Activated CD8-positive, alpha-beta memory T cell treated with anti-CD3 and anti-CD28 coated beads, Interleukin-2, amount 10 ng/mL, durations not matched to agents 7 days and 5 days (primary cell): ENCODE measurements at places on chromosomes 6 and 20. TPM values are rescaled to one million over a fixed set of nuclear protein-coding genes. Genes with fewer than 3 reads are reported as not detected.

DNA sequence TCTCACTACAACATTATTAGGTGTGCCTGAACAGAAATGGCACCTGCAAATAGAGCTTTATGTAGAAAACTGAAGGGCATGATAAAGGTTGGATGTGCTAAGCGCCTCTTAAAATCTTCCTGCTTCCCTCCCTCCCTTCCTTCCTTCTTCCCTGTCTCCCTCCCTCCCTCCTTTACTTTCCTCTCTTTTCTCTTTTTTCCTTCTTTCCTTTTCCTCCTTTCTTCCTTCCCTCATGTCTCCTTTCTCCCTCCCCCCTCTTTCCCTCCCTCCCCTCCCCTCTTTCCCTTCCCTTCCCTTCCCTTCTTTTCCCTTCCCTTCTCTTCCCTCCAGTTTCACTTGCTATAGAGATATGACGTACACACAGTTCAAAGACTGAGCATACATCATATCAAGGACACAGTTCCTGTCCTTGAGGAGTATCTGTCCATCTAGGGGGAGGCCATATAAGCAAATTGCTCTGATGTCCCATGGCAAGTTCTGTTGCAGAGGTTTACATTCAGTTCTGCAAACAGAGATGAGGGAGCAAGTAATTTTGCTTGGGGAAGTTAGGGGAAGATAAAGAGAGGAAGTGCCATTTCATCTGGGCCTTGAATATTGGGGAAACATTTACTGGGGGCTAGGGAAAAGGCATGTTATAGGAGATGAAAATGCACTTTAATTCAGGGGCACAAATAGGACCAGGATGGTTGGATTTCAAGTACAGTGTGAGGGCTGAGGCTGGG, 79.0 kb upstream of the EEF1E1 start:
- no peak overlapping the region for H3K4me3 ChIP-seq
- no peaks in the 10 kb centered on the region for H3K4me1 ChIP-seq
- H3K27me3 ChIP-seq, result peaks cover 9% of the 10 kb centered on the region
- no peak overlapping the region for H3K27ac ChIP-seq
- DNase-seq, result no peak
- H3K36me3 ChIP-seq, result no peaks in the 10 kb centered on the region

DNA sequence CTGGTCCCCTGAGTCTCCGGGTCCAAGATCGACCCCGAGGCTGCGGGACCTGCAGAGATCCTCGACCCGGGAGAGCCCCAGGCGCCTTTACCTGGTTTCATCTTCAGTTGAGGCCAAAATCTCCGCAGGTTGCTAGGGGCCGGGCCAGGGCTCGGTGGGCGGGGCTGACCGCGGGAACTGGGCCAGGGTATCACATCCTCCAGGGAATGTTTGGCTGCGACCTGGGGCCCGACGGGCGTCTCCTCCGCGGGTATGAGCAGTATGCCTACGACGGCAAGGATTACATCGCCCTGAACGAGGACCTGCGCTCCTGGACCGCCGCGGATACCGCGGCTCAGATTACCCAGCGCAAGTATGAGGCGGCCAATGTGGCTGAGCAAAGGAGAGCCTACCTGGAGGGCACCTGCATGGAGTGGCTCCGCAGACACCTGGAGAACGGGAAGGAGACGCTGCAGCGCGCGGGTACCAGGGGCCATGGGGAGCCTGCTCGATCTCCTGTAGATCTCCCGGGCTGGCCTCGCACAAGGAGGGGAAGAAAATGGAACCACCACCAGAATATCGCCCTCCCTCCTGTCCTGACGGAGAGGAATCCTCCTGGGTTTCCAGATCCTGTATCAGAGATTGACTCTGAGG, 53.8 kb upstream of the POLR1H start:
- DNase-seq, result no peak
- H3K4me3 ChIP-seq, result no peak overlapping the region
- H3K27me3 ChIP-seq, result peaks cover 53% of the 10 kb centered on the region
- H3K27ac ChIP-seq, result no peak overlapping the region
- H3K4me1 ChIP-seq, result peaks cover 17% of the 10 kb centered on the region

DNA sequence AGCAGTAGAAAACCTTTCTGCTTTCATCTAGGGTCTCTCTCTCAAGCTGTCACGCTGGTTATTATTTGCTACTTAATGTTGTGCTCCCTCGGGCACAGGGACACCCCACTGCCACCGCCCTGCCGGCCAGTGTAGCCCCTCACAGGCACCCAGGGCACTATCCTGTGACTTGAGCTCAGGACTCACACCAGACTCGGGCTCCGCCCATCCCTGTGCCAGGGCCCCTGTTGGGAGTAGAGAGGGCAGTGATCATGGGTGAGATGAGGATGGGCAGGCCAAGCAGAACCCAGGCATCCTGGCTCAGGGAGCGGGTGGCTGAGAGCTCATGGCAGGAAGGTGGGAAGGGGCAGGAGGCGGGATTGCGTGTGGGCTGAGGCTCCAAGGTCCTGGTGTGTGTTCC, 371.9 kb downstream of the ZFAND3 start:
- H3K4me3 ChIP-seq, result no peak overlapping the region
- no peak overlapping the region for H3K27ac ChIP-seq
- peak; percentile 29 for DNase-seq
- H3K36me3 ChIP-seq, result no peaks in the 10 kb centered on the region
- H3K4me1 ChIP-seq, result no peaks in the 10 kb centered on the region

DNA sequence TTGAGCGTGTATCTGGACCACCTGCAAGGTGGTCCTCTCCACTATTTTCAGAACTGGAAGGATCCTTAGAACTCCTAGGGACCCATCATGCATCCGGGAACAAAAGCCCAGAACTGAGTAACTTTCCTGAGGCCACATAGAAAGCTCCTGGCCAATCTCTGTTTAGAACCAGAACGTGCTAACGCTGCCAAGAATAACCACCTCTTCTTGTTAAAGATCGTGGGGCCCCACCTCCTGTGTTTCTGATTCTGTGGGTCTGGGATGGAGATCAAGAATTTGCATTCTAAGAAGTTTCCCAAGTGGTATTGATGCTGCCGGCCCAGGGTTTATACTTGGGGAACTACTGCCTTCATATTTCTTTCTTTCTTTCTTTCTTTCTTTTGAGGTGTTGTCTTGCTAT, 13.3 kb downstream of the CD40 start:
- DNase-seq, result no peak
- no peak overlapping the region for H3K4me3 ChIP-seq
- no peaks in the 10 kb centered on the region for H3K36me3 ChIP-seq
- no peaks in the 10 kb centered on the region for H3K4me1 ChIP-seq

DNA sequence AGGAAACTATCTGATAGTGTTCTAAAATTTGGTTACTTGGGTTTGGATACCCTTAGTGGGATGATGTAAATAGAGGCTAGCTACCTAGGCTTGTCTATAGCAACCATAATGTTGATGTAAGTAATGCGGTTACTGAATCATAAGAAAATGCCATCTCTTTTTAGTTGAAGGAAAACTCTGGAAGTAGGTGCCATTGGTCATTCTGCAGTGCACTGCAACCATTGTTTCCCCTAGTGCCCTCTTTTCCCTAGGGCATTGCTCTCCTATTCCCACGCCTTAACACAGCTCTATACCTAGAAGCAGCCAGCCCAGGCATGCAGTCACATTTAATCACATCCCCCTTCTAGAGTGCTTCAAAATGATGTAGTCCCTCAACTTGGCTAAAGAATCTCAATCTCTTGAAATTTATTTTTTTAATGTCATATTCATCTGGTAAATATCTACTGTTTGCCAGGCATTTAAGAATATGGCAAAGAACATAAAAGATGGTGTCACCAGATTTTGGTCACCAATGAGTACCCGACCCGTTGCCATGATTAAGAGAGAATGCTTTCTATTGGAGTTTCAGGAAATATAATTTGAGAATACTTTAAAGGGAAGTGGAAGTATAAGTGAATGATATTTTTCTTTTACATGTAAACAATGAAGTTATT, 10.4 kb downstream of the LOC128125822 start:
- no peaks in the 10 kb centered on the region for H3K27me3 ChIP-seq
- no peak overlapping the region for H3K4me3 ChIP-seq
- no peak overlapping the region for H3K27ac ChIP-seq

GRCh38 chr6:146345598-146345997, 198.0 kb upstream of the RAB32 start:
- H3K4me3 ChIP-seq, result no peak overlapping the region
- no peaks in the 10 kb centered on the region for H3K27me3 ChIP-seq
- H3K36me3 ChIP-seq, result no peaks in the 10 kb centered on the region
- H3K27ac ChIP-seq, result no peak overlapping the region
- H3K4me1 ChIP-seq, result no peaks in the 10 kb centered on the region
- DNase-seq, result no peak

Gene TRIM15
- total RNA-seq, result not detected

DNA sequence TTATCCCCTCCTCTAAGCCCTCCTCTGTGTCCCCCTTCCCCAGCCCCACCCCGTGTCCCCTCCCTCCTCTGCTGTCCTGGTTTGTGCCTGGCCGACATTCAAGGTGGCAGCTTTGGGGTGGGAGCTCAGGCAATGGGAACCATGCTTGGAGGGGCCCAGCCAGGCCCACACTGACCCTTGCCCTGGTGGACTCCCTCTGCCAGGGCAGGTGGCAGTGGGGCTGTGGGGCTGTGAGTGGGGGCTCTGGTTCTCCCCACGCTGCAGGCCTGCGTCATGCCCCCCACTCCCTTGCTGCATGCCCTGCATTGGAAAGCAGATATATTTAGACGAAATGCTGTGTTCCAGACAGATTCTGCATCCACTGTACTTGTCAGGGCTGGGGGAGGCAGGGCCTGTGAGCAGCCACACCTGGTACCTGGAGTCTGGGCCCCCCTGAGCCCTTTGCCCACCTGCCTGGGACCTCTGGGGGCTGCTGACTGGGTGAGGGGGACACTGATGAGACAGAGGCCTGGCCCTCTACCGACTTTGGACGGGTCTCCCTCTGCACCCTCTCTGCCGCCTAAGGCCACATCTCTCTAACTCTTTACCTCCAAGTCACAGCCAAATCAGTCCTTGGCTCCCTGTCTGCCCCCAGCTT, 14.2 kb downstream of the DLGAP4 start:
- H3K27me3 ChIP-seq, result peaks cover 14% of the 10 kb centered on the region
- no peak for DNase-seq
- H3K4me1 ChIP-seq, result no peaks in the 10 kb centered on the region
- no peak overlapping the region for H3K27ac ChIP-seq

Gene NKX2-4
- not detected for total RNA-seq

Gene ENPP3
- 1.4 TPM for total RNA-seq

DNA sequence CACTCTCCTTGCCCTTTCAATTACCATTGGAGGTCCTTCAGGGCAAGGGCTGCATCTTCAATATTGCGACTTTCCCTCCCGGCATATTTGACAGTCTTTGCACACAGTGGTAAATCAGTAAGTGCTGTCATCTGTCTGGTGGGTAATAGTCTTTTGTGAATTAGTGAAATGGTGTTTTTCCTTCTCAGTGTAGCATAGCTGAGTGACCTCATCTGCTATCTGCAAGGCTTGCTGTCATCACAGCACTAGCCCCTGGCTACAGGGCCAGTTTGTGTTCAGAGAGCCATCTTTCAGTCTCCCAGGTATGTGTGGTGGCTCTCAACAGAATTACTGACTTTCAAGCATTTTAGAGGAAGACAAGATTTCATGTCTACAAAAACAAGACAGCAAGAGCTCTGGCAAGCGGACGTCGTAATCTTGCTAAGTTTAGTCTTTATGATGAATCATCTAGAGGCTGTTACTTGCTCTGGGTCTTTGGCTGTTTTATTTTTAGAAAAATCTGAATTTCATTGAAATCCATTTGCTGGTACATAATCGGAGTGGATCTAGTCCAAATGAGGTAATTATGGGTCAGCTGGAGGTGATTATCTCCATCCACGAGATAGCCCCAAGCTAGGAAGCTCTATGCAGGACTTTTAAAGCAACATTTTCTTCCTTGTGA, 528.9 kb downstream of the EPM2A start:
- peaks cover 13% of the 10 kb centered on the region for H3K27me3 ChIP-seq
- no peak overlapping the region for H3K27ac ChIP-seq
- no peak overlapping the region for H3K4me3 ChIP-seq
- no peaks in the 10 kb centered on the region for H3K36me3 ChIP-seq

DNA sequence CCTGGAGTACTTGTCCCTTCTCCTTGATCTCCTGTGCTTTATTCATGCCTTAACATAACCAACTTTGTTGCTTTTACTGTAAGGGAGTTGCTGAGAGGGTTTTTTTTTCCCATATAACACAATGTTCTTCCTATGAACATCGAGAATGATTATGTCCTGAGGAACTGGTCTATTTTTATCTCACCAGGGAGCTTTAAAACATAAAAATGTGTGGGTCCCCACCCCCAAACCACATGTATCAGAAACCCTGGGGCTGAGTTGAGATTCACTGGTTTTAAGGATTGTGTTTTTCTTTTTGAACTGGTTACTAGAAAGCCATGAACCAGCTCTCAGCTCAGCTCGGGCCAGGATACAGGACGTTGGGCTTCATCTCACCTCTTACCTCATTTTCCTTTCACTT, 118.5 kb upstream of the JAG1 start:
- H3K27me3 ChIP-seq, result no peaks in the 10 kb centered on the region
- H3K36me3 ChIP-seq, result no peaks in the 10 kb centered on the region

Gene DDX43
- 0.77 TPM for total RNA-seq

- H3K4me1 ChIP-seq, result peaks cover 6% of the 10 kb centered on the region
- no peak overlapping the region for H3K27ac ChIP-seq
- no peak for DNase-seq
- no peak overlapping the region for H3K4me3 ChIP-seq
- H3K36me3 ChIP-seq, result no peaks in the 10 kb centered on the region
Measured at GRCh38 chr6:79117752-79118151, 39.7 kb upstream of the PHIP start.

GRCh38 chr6:116447052-116447451, 14.1 kb upstream of the CALHM6 start:
- no peak overlapping the region for H3K27ac ChIP-seq
- no peaks in the 10 kb centered on the region for H3K36me3 ChIP-seq
- H3K4me1 ChIP-seq, result peaks cover 41% of the 10 kb centered on the region
- DNase-seq, result no peak
- H3K4me3 ChIP-seq, result no peak overlapping the region

- no peaks in the 10 kb centered on the region for H3K27me3 ChIP-seq
- peaks cover 19% of the 10 kb centered on the region for H3K36me3 ChIP-seq
- H3K4me1 ChIP-seq, result no peaks in the 10 kb centered on the region
- no peak for DNase-seq
Measured at GRCh38 chr6:154848580-154848979, 115.4 kb downstream of the SCAF8 start.

Gene PRPF6
- total RNA-seq, result 80.6 TPM

DNA sequence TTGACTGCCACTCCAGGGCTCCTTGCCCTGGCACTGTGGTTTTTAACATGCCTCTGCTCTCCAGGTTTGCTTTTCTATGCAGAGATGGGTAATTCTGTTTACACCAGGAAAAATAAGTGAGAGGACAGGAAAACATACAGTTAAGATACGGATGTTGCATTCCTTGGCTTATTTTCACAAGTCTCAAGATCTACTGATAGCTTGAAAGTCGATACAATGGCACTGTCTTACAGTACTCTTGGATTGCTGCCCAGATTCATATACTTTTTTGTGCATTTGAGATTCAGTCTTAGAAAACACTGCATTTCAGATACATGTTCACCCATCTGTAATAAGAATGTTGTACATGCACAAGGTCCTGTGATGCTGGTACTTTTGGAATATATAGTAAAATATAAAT, 159.6 kb upstream of the FLRT3 start:
- no peak for DNase-seq
- H3K27ac ChIP-seq, result no peak overlapping the region
- H3K4me1 ChIP-seq, result no peaks in the 10 kb centered on the region

GRCh38 chr6:40937491-40937890, 101.5 kb downstream of the UNC5CL start:
- H3K4me1 ChIP-seq, result no peaks in the 10 kb centered on the region
- no peak overlapping the region for H3K4me3 ChIP-seq
- no peaks in the 10 kb centered on the region for H3K36me3 ChIP-seq
- H3K27ac ChIP-seq, result no peak overlapping the region
- DNase-seq, result no peak

Gene SMIM26
- 52.6 TPM for total RNA-seq

Gene TCF15
- not detected for total RNA-seq

Gene PRDM13
- total RNA-seq, result not detected

Gene CPXM1
- total RNA-seq, result 0.68 TPM
